Pulmonary artery endothelial cell (primary cell): ENCODE measurements at places on chromosomes 4 and X. TPM values are rescaled to one million over a fixed set of nuclear protein-coding genes. Genes with fewer than 3 reads are reported as not detected.
A peak's percentile ranks its signal among the peaks of the same experiment; 100 is the strongest.

GRCh38 chr4:47669946-47670345, 167.9 kb downstream of the CORIN start:
- no peak for DNase-seq

GRCh38 chr4:4947721-4948120, 71.5 kb downstream of the CYTL1 start:
- DNase-seq, result no peak

The CA5B gene
- 1.3 and 3.5 TPM in 2 replicates for total RNA-seq

- DNase-seq, result no peak
Measured at GRCh38 chr4:81905971-81906370, 434.3 kb upstream of the RASGEF1B start.

- no peak for DNase-seq
Measured at GRCh38 chr4:48255072-48255958, 14.3 kb downstream of the TEC start.

The RBM47 gene
- 0.18 and 0.20 TPM in 2 replicates for total RNA-seq

The SSX2B gene
- not detected in 2 replicates for total RNA-seq

GRCh38 chr4:77022560-77023179, 53.1 kb downstream of the CCNI start:
- no peak for DNase-seq

GRCh38 chrX:16712548-16713155, at the start of gene CTPS2:
CTPS2 (minus strand) TSS chrX:16712669; CDS start chrX:16702902, 9,767 bp downstream.
- no peak for DNase-seq

DNA sequence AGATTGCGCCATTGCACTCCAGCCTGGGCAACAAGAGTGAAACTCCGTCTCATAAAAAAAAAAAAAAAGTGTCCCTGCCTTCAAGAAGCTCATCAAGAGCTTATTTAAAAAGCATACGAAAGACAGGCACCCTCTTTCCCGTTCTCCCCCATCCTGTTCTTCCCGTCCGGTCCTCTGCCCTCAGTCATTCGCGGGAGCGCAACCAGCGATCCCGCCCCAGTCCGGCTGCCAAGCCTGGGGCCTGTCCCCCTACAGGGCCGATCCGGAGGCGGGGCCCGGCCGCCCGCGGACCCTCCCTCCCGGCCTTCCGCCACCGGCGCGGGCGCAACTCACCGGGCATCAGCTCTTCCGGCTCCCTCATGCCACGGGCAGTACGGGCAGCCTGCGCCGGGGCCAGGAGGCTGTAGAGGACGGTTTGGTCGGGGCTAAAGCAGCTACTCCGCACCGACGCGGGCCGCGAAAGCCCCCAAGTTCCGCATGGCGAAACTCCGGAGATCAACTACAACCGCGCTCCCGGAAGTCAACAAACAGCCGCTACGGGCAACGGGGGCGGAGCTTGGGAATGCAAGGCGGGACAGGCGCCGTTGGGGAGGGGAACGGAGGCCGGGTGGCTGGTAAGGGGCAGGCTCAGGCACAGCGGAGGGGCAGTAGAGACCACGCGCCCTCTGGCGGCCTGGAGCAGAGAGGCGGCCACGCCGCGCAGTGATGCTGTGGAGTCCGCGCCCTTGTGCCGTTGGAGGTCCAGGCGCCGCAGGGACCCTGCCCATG, at the start of gene RPGR:
RPGR (minus strand) TSS at position 503 of the 768 bp plus-strand sequence; CDS start at position 361, 142 bp downstream.
- peak; percentile 86 for DNase-seq

DNA sequence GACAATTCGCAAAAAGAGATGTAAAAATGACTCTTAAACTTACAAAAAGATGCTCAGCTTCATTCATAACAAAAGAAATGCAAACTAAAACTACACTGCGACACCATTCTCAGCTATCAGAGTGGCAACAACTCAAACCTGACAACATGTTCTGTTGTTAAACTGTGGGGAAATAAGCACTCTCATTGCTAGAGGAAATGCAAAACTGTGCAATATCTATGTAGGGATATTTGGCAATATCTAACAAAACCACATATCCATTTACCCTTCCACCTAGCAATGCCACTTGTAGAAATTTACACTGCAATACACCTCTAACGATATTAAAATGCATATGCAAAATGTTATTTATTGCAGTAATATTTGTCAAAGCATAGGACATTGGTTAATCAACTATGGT, 78.3 kb upstream of the EGFL6 start:
- DNase-seq, result no peak

The SMIM10L2A gene
- total RNA-seq, result 0.28 and 0.40 TPM in 2 replicates

DNA sequence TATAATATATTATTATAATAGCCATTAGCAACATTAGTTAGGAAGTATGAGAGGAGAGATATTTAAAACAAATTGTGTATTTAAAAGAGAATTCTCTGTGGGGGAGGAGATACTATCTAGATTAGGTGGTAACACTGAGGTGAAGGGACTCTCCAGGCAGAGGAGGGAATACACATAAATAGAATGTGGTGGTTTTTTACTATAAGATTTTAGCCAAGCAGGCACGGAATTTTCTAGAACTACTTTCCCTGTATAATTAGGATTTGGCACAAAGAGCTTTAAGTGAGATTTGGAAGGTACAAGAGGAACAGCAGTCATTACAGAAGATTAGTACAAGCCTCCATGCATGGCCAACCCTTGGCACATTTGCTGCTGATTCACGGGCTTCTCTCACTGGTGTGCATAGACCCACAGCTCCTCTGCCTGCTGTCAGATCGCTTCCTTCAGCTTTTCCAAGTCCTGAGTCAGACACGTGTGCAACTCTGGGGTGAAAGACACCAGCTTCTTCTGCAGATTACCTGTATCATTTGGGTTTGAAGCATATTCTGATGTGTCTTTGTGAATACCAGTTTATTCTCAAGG, 685.5 kb downstream of the KCTD8 start:
- DNase-seq, result no peak

The CLOCK gene
- 21.4 and 29.3 TPM in 2 replicates for total RNA-seq

- DNase-seq, result no peak
Measured at GRCh38 chr4:155599596-155599995, 67.1 kb upstream of the GUCY1A1 start.

GRCh38 chr4:15142201-15142600, 139.9 kb downstream of the CPEB2 start:
- DNase-seq, result no peak

- DNase-seq, result no peak
Measured at GRCh38 chr4:168981460-168981859, 28.6 kb downstream of the CBR4 start.

DNA sequence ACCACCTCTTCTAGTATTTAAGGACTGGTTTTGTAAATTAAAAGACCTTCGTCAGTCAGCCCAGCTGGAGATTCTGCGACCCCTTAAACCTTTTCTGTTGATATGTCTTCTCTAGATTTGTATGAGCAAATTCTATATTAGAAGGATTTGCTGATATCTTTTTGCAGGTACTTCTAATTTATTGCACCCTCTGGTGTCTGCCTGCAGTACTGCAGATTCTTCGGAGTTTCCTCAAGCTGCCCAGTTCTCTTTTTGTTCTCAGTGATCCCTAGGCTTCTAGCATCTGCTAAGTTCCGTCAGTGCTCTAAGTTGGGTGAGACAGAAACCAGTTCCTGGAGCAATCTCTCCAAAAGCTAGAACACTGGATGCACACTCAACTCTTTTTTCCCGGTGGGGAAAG, 545.2 kb downstream of the C4orf33 start:
- DNase-seq, result peak; percentile 17

GRCh38 chr4:26279446-26279845, 41.4 kb upstream of the RBPJ start:
- DNase-seq, result no peak

The RNF212 gene
- 0.99 and 1.8 TPM in 2 replicates for total RNA-seq

The DUSP21 gene
- total RNA-seq, result not detected in 2 replicates
